ENCODE measurements at places on chromosomes 5 and 9.

DNA sequence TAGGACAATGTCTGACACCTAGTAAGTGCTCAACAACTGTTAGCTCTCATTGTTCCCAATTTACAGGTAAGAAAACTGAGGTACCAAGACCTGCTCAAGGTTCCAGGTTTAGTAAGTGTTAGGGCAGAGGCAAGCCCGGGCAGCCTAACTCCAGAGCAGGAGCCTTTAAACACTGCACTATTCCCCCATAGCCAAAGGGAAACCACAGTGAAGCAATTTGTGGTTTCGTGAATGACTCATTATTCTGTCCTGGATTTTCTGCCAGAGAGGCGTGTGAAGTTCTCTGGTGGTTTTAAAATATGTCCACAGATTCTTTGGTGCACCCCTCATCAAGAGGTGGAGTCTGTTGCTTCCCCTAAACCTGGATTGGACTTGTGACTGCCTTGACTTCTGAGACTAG, 1.0 kb upstream of the MCC start:
- DNase-seq: no peak

GRCh38 chr9:108050894-108051293, 561.3 kb upstream of the KLF4 start:
- no peak for DNase-seq

DNA sequence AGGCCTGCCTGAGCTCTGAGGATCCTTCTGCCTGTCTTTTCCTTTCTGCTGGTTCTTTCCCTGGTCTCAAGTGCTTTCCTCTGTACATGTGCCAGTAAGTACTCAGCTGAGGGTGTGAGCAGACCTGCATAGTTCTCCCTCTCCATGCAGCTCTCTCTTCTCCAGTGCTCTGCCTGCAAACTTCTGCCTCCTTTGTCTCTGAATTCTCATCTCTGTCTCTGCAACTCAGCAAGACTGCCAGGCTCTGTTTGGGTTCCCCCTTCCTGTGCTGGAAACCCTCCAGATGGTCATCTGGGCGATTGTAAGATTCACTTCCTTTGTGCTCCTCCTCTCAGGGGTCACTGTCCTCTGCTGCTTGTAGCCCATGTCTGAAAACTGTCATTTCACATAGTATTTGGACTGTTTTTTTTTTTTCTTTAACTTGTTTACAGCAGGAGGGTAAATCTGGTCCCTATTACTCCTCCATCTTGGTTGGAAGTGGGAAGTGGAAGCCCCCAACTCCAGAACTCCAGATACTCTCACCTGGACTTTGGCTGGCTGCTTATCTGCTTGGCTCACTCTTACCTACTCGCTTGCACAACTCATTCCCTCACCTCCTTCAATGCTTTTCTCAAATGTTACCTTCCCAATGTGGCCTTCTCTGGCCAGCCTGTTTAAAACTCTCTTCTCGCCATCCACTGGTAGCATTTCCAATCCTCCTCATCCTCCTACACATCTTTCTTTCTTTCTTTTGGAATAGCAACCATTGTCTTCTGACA, 175.3 kb upstream of the TBC1D2 start:
- no peak for DNase-seq

- no peak for DNase-seq
These were observed 159.8 kb upstream of the ST8SIA4 start for GRCh38 chr5:101062902-101063301.

DNA sequence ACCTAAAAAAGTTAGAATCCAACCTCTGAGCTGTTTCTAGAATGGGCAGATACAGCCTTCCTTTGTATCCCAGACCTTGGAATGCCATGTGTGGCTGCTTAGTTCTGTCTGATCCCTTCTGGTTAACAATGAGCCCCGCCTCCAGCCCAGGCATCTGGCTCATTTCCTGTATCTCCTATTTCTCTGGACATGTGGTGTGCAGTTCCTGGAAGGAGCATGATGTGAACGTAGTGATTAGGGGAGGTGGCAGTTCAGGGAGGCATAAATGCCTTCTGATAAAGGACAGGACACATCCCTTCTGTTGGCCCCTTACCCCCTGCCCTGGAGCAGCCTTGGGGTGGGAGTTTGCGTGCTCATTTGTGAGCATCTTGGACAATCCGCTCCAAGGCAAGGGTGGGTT, 243.0 kb downstream of the ZSWIM6 start:
- no peak for DNase-seq

DNA sequence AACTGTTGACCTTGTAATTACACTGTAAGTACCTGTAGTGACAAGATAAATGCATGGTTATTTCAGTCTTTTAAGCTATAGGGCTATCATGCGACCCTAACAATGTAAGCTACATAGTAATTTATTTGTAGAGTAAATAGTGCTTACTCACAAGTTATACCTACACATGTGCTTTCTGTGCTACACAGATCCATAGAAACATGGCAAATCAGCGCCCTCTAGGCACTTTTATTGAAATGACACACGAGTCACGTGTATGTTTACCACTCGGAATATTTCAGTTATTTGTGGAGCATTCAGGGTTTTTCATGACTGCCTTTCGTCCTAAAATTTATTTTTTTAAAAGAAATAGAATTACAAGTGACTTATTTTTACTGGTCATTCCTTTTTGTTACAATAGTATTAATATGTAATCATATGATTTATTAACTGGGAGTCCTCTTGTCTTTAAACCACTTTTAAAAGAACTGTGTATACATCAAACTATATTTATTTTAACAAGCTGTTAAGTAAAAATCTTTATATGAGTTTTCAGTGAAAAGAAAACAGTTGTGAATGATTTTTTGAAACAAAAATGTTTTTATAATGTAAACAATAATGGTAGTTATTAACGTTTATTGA, 1242.3 kb upstream of the WWC1 start:
- DNase-seq: no peak

DNA sequence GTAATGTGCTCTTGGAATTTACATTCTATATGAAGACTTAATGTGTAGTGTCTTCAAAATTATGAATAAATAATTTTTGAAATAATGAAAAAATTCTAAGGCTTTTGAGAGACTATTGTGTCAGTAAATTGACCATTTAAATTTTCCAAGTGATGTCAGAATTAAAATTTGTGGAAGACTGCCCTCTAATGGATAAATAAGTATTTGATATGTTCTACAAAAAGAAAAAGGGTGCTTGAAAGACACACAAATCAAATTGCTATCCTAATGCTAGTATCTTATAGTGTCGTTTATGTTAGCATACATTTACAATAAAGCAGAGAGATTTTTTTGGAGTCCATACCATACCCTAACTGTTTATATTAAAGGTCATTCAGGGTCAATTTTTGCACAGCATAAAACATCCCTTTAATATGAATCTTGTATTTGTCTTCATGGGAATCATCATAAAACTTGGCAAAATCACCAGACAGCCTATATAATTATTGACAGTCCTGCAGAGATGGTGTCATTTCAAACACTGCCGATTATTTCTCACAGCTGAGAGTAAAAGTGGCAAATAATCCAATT, 120.8 kb upstream of the SLC27A6 start:
- DNase-seq: no peak

DNA sequence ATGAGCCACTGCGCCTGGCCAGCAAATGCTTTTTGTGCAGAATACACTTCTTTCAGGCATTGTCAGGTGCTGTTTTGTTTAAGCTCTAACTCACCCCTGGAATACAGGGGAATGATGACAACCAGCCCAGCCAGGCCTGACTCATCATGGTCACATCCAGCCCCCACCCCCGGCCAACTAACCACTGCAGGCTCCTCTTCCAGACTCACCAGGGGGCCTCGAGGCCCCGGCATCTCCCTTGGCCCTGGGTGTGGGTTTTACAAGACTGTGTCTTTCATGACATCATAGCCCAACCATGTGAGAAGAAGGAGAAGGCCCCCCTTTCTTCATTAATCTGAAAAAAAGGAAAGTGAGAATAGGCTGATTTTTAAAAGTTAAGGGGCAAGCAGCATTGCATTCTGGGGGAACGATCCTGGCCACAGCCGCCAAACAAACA, 35.5 kb downstream of the OLFML2A start:
- no peak for DNase-seq

- DNase-seq: no peak
These were observed 960 bp downstream of the SECISBP2 start for GRCh38 chr9:89319015-89319905.

- no peak for DNase-seq
These were observed 160.6 kb upstream of the GNA14 start for GRCh38 chr9:77808751-77809081.

GRCh38 chr9:131594906-131595665, 49.8 kb downstream of the PRRT1B start:
- DNase-seq: no peak

GRCh38 chr5:128237546-128237945, 154.0 kb downstream of the SLC12A2 start:
- DNase-seq: no peak

- no peak for DNase-seq
These were observed 29.7 kb upstream of the FAM169A start for GRCh38 chr5:74895906-74896305.

- DNase-seq: no peak
These were observed 238.2 kb downstream of the CD180 start for GRCh38 chr5:66958201-66958979.

DNA sequence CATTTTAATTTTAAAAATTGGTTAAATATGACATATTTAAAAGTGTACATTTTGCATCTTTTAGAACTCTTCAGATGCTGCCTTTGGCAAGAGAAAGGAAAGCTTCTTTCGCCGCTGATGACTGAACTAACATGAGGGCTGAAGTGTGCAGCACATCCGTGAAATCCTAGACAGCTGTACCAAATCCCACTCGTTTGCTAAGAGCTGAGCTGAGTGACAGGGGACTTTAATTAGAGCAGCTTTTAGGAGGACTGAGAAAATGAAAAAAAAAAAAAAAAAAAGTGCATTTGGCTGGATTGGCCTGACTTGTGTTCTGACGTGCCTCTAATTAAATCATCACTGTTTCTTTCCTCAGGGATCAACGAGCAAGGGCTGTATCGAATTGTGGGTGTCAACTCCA, 271.3 kb downstream of the ARHGAP26 start:
- no peak for DNase-seq

DNA sequence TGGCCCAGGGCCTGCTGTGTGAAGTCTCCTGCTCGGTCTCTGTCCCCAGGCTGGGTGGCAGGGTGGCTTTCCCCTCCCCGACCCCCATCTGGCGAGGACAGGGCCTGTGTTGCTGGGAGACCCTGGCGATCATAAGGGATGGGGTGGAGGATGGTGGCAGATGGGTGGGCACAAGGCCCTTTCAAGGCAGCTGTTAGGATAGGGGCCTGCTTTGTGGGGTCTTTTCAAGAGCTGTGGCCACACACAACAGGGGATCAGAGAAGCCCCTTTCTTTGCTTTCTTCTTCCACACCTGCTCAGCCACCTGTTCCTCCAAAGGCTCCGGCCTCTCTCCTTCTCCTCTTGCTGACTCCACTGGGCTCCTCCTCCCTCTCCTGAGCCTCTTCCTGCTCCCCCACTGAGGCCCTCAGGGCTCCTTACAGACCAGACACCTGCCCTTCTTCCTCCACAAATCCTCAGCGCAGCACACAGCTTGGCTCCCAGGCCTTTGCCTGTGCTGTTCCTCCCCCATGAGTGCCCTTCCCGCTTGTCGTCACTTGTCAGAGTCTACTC, 15.0 kb upstream of the NEURL1B start:
- no peak for DNase-seq

- no peak for DNase-seq
These were observed 793 bp downstream of the AGPAT2 start for GRCh38 chr9:136686534-136686793.

DNA sequence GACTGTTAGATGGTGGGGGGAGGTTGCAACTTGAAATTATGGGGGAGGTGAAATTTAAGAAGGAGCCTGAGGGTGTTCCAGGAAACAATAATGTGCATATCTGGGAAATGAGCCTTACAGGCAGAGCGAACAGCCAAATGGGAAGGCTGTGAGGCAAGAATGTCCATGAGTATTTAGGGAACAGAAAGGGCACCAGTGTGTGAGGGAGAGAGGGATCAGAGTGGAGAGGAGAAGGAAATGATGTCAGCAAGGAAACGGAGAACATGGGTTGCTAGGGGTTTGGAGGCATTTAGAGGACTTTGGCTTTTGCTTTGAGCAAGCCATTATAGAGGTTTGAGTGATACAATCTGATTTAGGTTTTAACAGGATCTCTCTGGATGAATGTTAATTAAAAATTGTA, 285.4 kb downstream of the TLE4 start:
- DNase-seq: no peak

DNA sequence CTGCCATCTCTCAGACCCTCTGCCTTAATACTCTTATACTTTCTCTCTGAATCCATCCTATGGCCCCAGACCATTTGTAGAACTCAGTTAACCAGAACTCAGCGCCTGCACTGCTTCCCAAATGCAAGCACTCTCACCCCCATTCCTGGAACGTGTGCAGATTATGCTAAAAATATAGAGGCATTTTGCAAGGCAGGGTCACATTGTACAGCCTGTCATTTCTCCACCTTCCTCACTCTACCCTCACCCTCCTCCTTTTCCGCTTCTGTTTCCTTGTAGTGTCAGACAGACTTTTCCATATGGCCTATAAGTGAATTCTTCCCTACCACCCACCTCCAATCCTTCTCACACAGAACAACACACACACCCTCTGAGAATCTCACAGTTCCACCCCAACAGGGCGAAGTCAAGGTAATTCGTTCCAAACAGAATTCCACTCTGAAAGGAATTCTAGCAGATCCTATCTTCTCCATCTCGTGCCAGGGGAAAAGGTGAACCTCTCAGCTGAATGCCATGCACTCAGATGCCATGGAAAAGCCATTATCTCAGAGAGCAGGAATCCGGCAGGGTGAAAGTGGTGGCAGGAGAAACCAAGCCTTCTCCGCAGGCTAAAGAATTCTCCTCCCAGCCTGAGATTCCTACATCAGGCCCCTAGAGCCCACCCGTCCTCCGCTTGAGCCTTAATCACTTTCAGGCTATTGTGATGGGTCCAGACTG, 25.3 kb downstream of the GGTA1 start:
- no peak for DNase-seq

DNA sequence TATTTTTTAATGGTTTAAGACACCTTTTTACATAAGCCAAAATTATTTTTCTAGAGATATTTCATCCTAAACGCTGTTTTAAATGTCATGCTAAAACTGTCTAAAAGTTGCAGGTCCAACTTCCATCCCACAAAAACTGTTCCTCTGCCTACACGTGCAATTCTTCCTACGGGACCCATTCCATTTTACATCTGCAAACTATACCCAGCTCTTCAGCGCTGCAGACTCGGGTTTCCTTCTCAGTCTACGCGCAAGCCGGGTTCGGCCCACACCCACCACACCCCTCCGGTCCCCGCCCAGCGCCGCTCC, 8.7 kb downstream of the RANBP6 start:
- no peak for DNase-seq

- DNase-seq: no peak
These were observed 14.7 kb downstream of the CD74 start for GRCh38 chr5:150397782-150398721.

DNA sequence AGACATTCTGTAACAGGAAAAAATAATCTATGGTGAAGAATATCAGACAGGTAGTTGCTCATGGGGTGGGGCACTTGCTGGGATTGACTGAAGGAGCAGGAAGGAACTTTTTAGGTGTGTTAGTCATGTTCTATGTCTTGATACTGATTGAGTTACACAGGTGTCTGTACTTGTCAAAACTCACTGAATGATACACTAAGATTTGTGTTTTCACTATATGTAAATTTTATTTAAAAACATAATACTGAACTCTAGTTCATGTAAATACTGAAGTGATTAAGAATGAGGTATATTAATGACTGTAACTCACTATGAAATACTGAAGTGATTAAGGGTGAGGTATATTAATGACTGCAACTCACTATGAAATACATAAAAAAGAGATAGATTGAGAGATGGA, 28.5 kb downstream of the IL6ST start:
- no peak for DNase-seq

Measured in stimulated activated CD8-positive, alpha-beta memory T cell treated with anti-CD3 and anti-CD28 coated beads, Interleukin-4, amount 100 ng/mL, for 4 hours (primary cell).